Activated effector memory CD4-positive, alpha-beta T cell treated with Interleukin-2 at 50 U/mL for 16 hours (primary cell): ENCODE measurements at places on chromosomes 7 and 10.

- no peak for DNase-seq
Observed at GRCh38 chr10:96384506-96384905, 25.7 kb upstream of the OPALIN start.

DNA sequence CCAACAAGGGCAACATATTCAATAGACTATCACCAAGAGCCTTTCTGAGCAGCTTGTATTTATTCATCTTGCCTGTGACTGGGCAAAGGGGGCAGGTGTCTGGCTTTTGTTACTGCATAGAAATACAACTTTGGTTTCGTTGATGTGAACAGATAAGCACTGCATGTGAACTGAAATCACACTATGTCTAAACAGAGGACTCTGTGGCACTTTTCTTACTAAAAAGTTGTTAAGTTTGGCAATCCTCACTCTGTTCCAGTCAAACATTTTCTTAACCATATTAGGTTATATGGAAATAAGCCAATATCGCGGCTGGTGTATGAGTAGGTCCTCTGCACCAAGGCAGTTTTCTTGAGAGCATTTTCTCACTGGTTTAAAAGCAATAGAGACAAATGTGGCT lies 48.5 kb downstream of the CALD1 start:
- no peak for DNase-seq

DNA sequence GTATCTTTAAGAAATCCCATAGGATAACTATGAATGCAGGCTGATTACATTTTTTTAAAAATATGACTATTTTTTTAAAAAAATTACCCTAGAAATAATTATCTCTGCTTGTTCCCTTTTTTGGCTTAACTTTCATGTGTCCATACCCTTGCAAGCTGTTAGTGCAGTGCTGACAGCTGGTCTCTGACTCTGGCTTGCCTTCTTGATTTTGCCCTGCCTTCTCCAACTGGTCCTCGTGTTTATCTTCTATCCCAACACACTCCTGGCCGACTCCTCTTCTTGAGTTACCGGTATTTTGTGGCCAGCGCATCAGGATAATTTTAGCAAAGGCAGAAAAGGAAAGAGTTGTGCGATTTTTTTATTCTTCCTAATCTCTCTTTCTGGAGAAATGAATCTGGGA lies 111.7 kb upstream of the STARD3NL start:
- DNase-seq, result no peak

DNA sequence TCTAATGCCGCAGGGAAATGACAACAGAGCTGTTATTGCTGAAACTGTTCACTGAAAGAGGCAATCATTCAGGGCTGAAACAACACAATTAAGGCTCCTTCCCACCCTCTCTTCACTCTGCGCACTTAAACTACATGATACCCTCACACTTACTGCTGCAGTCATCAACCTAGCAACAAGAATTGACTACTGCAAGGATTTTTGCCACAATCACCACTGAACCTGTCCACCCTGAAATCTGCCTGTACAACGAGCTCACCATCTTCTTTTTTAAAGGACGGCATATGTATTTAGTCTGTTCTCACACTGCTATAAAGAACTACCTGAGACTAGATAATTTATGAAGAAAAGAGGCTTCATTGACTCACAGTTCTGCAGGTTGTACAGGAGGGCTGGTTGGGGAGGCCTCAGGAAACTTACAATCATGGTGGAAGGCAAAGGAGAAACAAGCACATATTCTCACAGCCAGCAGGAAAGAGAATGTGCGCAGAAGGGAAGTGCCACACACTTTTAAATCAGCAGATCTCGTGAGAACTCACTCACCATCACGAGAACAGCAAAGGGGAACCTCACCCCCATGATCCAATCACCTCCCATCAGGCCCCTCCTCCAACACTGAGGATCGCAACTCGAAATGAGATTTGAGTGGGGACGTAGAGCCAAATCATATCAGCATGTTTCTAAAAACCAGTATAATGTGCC lies 131.7 kb downstream of the SORCS1 start:
- DNase-seq, result no peak

DNA sequence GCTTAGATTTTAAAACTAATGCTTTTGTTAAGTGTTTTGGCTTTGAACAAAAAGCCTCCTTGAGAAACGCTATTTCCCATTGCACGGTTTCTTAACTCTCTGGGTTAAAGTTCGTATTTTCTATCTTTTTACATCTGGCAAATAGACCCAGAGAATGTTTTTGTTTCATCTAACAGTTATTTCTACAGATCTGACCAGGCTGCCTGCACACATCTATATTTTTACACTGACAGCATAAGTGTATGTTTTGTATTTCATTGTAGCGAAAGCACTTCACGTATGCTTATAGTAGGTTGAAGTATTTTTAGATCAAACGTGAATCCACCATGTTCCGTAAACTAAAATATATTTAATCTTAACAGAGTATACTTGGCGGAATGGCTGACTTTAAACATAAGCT lies 477.3 kb downstream of the SDK1 start:
- DNase-seq, result no peak

DNA sequence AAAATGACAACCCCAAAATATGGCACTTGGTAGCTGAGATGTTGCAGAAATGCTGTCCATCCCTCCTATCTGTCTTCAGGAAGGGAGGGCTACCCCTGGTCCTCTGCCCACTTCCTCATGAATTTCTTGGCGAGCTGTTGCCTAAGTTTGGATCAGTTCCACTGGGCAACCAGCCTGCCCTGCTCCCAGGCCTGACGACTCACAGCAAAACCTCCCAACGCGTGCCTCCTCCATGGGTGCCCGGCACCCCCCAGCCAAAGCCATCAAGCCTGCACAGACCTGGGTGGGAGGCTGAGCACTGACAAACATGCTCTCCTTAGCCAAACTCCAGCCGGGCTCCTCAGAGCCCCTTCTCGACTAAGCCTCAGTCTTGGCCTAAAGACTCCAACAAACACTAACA lies 8.9 kb downstream of the VSTM4 start:
- DNase-seq, result no peak

- DNase-seq, result no peak
Observed at GRCh38 chr10:29106287-29106686, 182.6 kb upstream of the LYZL1 start.

GRCh38 chr7:96303105-96303685 lies 18.7 kb downstream of the SLC25A13 start:
- no peak for DNase-seq

DNA sequence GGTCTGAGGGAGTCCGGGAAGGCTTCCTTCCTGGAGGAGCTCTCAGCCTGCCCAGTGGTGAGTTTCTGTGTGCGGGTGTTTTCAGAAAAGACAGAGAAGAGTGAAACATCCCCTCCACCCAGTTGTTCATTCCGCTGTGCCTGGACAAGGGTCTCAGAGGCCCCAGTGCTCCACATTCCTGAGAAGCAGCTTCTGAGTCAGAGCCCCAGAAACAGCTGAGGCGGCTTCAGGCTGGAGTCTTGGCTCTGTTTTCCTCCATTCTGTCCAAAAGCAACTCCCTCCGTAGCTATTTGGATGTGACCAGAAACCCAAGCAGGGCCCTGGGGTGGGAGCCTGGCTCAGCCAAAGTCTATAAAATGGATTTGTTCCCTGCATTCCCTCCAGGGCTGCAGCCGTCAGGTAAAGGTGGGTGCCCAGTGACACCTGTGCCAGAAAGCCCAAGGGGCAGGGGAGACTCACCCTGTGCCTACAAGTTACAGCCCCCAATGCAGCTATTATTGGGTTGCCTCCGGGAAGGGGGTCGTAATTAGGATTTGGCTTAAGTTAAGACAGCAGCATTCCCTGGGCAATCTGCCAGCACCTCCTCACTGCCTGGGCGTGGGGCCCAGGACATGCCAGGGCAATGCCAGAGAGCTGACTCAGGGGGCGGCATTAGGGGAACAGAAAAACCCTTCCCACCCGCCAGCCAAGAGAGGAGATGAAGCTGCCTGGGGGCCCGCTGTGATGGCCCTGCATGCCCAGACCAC lies 13.1 kb upstream of the CAMK2G start:
- no peak for DNase-seq

DNA sequence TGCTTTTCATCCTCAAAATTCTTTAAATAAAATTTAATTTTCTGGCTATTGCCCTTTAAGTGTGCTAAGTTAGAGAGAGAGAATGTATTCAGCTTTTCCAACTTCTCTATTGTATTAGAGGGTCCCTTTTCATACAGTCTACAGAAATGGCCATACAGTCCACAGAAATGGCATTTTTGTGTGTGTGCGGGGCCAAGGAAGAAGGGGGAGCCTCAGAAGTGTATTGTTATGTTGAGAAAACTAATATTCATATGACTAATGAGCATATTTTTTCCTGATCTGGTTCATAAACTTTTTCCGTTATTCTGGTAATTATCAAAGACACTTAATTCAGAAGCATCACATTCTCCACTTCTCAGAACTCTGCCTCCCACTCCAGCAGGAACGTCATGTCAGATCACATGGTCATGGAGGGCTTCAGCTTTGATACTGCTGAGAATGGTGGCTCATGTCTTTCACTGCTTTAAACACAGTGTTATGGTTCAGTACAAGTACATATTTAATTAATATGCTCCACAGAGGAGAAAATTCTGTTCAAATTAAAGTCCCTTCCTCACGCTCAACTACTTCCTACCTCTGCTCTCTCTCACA lies 37.1 kb downstream of the ELMO1 start:
- no peak for DNase-seq

DNA sequence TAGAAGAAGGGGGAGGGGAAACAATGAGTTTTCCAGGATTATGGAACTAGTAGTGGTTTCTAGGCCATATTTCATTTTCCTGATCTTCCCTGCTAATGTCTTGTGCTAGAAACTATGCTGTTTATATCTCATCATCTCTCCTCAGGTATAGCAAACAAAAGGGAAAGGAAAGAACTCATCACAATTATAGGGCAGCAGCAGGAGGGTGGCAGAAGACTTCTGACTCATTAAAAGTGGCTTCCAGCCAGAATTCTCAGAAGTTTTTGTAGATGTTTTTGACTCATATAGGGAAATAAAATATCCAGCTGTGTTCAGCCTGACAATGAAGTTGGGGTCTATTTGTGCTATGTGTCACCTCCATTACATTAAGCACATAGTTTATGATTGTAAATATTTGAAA lies 6.5 kb downstream of the AHR start:
- DNase-seq, result no peak

DNA sequence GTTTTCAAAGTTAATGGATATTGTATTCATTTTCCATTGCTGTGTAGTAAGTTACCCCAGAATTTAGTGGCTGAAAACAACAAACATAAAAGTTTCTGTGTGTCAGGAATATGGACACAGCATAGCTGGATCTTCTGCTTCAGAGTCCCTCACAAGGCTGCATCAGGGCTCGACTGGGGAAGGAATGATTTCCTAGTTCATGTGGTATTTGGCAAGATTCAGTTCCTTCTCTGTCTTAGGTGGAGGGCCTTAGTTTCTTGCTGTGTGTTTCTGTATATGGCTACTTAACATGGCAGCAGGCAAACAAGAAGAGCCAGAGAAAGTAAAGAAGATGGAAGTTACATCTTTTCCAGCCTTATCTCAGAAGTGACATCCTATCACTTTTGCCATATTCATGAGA lies 51.1 kb downstream of the TPST1 start:
- no peak for DNase-seq

GRCh38 chr7:44935583-44935982 lies 43.2 kb downstream of the MYO1G start:
- DNase-seq, result no peak

DNA sequence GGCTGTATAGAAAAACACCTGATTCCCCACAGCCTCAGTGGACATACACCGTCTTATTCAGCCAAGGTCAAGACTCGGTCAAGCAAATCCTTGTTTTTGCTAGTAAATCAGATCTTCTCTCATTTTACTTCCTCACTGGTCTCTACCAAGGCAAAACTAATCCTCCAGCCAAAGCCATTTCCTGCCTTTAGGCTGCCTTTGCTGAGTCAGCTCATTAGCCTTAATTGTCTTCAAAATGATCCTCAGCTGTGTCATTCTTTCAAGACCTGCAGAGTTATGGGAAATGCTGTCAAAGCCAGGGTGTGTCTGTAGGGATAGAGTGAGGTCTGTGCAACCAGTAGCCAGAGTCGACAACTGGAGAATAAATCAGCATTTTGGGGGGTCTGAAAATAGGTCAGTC lies 107.2 kb upstream of the FAM180A start:
- DNase-seq, result no peak

GRCh38 chr10:8233049-8233448 lies 178.6 kb downstream of the GATA3 start:
- DNase-seq, result no peak

DNA sequence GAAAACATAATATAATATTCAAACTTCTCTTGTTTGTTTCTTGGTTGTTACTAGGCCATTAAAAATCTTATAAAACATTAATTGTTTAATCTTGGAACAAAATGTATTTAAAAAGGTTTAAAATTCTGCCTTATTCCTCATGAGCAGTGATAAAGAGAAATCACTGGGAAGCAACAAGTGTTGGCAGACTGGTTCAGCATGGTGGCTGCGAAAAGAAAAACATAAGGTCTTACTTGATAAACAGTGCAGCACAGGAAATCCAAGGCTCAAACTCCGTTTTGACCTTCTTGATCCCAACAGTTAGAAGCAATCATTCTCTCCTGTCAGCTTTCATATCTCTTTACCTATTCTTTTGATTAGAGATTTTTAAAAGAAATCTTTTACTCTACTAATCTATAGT lies 530.8 kb downstream of the CNTNAP2 start:
- no peak for DNase-seq

DNA sequence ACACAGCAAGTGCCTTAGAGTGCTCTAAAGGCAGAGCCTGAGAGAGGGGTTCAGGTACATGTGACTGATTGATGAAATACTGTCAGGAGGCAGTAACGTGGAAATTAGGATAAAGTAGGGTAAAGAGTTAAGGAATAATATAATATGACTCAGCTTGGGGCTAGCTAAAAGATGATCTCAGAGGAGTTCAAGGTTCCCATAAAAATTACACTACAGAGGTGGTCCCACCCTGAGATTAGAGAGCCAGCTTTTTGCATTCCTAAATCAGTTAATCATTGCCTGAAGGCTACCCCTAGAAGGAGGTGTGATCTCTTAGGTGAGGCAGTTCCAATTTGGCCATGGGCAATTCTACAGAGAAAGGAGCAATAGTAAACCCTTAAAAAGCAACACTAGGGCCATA lies 5.8 kb downstream of the LIPJ start:
- no peak for DNase-seq

- DNase-seq, result no peak
Observed at GRCh38 chr10:117382861-117383260, 7.6 kb upstream of the PDZD8 start.

DNA sequence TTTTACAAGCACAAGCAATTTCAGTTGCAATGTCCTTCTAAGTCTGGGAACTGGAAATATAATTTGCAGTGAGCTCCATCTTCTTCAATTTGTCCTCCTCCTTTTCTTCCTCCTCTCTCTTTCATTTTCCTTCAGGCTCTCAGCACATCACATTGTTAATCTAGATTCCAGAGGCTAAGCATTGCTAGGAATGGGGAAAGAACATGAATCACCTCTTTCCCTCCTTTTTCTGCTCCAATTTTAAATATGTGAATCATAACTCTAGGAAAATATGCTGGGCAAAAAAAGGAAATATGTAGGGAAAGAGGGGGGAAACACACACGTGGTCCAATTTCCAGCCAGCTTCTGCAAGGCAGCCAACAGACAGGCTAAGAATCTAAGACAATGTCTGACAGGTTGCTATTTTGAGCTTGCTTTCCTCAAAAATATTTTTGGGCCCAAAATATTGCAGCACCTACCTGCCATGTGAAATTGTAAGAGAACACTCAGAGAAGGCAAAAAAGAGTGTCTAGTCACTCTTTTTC lies 72.7 kb upstream of the NUPR2 start:
- DNase-seq, result no peak
